ENCODE measurements at places on chromosomes 11 and 22.

DNA sequence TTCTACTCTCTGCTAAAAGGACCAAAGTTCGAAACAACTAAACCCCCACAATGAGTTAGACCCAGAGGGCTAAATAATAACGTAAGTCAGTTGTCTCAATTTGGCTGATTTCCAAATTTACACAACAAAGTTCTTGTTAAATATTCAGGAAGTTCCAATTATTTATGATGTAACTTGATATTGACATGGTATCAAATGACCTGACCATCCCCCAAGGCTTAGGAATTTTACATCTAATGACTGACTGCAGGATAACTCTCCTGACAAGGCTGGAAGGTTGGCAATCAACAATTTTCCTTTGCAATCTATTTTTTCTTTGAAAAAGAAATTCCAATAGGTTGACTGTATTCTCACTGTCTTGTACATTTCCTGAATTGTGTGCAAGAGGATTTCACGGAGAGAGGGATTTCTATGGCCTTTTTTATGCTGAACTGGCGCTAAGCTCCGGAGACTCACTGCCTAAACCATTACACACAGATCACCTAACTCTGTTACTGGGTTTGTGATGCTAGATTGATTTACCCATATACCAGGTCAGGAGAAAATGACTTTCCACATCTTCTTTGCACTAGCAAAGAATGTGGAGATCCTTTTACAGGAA lies 9.6 kb upstream of the CDON start:
- DNase-seq, result no peak

DNA sequence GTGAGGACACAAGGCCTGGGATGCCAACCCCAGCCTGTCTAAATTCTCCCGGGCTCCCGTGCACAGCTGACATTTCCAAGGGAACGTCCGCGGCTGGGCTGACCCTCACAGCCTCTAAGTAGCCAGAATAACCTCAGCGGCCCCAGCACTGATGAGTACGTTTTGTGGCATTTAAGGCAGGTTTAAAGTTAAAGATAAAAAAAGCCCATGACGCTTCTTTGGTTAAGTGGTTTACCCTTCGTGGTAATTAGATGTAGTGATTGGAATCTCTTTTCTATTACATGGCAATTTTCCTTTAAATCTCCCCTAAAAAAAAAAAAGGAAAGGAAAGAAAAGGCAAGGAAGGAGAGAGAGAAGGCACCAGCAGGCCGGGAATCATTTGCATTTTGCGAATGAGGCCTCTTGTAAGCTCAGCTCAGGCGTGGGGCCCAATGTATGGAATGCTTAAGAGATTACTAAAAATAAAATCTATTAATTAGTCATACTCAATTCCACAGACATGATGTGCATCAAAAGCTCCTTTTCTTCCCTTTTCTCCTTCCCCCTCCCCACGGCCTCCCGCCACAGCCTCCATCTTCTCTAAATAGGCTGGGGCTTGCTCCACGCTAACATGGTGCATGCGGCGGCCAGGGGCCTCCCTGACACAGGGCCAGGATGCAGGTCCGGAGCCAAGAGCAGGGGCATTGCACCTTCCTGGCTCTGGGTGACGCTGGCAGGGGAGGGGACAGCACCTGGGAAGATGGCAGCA lies 44.1 kb downstream of the MACROD1 start:
- no peak for DNase-seq

GRCh38 chr11:59151761-59152160 lies 9.1 kb downstream of the FAM111A start:
- no peak for DNase-seq

GRCh38 chr11:62142921-62143320 lies 19.1 kb downstream of the INCENP start:
- DNase-seq, result no peak

- DNase-seq, result no peak
Observed at GRCh38 chr11:1765871-1766718, 2.4 kb upstream of the CTSD start.

DNA sequence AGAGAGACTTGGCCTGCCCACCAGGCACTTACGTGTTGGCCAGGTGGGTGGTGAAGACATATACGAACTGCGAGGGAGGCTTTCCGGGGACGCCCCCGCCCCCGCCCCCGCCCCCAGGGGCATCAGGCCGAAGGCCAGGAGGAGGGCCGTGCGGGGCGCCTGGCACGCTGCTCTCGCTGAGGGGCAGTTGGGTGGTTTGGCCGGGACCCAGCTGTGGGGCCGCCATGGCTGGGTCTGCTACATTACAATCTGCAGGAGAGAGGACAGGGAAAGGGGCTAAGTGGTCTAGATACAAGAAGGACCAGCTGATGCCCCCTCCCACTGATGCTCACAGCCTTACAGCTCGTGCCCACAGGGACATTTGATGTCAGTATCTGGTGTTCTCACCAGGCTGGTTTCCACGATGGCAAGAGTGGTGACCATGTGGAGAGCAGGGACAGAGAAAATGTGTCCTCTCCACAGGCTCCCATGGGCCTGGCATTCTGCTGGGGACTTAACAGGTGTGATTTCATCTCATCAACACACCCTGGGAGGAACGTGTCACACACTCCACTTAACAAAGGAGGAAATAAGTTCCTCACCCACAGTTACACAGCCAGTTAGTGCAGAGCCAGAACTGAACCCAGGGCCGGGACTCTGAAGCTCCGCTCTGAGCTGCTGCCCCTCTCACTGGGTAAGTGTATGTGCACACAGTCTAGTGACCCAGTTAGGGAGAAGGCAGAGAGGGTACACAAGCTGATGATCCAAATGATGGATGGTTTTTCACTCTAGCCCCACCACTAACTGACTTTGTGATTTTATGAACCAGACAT lies 19.7 kb downstream of the CXCR5 start:
- DNase-seq, result no peak

- DNase-seq, result no peak
Observed at GRCh38 chr11:122235615-122236014, 119.6 kb upstream of the BLID start.

DNA sequence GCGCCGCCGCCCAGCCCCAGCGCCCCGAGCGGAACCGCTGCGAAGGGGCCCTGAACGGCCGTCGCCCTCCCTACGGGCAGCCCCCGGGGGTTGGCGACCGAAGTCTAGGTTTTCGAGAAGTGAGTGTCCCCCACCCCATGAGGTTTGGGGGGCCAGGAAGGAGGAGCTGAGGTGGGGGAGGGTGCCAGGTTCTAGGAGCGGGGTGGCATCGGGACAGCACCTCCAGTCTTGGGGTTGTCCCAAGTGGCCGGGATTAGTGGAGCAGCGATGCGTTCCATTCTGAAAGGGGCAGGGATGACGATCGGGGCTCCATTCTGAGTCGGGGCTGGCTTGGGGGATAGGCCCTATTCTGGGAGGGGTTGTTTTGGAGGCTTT lies 408 bp downstream of the PPP2R5B start:
- DNase-seq, result no peak

DNA sequence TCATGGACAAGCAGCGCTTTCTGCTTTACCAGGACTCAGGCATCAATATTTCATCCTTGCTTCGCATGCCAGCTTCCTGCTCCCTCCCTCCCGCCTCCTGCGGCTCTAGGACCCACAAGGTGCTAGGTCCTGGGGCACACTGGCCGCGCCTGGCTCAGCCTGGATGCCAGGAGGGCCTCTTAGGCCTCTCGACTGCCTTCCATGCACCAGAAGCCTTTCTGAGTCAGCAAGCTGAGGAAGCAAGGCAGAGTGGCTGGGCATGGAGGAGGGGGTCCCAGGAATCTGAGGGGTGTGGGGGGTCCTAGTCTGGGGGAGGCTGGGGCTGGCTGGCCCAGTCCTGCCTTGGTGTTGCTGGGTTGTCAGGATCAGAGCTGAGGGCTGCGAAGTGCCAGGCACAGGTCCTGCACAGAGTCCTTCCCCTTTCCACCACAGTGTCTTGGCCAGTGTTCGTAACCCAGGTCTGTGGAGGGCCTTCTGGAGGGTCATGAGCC lies 61.0 kb upstream of the THY1 start:
- no peak for DNase-seq

GRCh38 chr11:15893080-15893492 lies 463.3 kb downstream of the SOX6 start:
- DNase-seq, result no peak

- no peak for DNase-seq
Observed at GRCh38 chr22:20486229-20486628, 9.4 kb downstream of the KLHL22 start.

DNA sequence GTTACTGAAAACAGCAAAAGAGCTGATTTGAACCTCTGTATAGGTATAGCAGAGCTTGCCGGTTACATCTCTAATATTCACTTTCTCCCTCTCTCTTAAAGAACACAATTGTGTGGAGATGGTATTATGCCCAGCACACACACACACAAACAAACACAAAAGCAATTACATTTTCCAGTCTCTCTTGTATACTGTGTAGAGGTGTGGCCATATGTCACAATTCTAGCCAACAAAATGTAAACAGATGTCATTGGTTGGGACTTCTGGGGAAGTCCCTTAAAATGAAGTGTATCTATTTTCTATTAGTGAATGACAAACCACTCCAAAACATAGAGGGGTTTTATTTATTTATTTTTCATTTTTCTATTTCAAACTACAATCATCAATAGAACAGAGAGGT lies 12.8 kb downstream of the KCTD14 start:
- no peak for DNase-seq

GRCh38 chr11:88297421-88297820 lies 40.1 kb downstream of the CTSC start:
- DNase-seq, result no peak

GRCh38 chr11:33052231-33052630 lies 12.9 kb downstream of the TCP11L1 start:
- DNase-seq, result no peak

DNA sequence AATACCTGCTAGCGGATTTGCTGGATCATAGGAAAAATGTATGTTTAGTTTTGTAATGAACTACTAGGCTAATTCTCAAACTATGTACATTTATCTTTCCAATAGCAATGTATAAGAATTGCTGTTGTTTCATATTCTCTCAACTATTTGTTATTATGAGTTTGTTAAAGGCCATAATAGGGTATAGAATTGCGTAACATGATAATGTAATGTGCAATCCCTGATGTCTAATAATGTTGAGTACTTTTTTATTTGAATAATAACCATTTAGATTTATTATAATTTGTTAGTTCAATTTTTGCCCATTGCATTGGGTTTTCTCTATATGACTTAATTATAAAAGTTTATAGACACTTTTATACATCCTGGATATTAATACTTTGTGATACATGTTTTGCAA lies 801.6 kb downstream of the LUZP2 start:
- DNase-seq, result no peak

DNA sequence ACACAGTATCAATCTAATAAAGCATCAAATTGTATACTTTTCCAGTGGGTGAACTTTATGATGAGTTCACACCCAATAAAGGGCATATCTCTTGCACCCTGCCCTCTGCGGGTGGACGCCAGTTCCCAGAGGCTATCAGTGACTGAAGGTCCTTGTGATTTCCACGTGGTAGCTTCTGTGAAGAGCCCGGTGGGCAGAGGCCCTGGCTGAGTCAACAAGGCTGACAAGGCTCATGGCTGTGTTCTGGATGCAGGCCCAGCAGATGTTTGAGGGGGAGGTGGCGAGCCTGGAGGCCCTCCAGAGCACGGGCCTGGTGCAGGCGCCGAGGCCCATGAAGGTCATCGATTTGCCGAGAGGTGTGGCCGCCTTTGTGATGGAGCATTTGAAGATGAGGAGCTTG lies 71.4 kb downstream of the PIWIL3 start:
- DNase-seq, result no peak

GRCh38 chr11:66106786-66107599 lies 36.9 kb downstream of the PACS1 start:
- no peak for DNase-seq

DNA sequence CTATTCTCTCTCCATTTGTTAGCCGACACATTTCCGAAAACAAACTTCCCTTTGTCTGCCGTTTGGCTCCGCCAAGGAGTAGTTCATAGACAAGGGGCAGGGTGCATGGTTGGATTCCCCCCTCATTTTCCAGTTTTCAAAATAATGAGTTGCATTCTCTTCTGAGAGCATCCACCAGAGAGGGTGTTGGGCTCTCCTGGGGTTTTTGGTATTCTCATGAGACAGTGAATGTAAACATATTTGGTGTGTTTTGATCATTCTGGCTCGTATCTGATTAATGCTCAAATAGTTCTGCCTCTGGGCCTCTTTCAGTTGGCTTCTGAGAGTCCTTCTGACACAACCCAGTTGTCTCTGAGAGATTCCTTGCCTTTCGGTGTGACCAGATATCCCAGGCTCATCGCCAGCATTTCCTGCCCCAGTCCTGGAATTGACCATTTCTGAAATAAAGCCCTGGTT lies 21.7 kb downstream of the GRAMD4 start:
- no peak for DNase-seq

DNA sequence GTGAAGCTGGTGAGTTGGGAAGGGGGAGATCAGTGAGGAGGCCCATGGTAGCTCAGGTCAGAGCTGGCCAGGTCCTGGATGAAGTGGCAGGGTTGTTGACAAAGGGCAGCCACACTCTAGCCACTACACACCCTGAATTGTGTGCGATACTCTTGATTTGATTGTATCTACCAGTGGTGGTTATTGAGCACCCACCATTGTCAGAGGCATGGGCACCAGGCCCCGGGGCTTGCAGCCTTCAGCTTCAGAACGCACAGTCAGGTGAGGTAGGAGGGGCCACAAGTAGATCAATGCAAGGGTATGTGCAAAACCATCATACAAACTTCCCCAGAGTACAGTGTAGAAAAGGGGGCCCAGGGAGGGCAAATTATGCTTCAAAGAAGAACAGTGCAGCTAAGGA lies 38.1 kb downstream of the MICAL2 start:
- DNase-seq, result no peak

DNA sequence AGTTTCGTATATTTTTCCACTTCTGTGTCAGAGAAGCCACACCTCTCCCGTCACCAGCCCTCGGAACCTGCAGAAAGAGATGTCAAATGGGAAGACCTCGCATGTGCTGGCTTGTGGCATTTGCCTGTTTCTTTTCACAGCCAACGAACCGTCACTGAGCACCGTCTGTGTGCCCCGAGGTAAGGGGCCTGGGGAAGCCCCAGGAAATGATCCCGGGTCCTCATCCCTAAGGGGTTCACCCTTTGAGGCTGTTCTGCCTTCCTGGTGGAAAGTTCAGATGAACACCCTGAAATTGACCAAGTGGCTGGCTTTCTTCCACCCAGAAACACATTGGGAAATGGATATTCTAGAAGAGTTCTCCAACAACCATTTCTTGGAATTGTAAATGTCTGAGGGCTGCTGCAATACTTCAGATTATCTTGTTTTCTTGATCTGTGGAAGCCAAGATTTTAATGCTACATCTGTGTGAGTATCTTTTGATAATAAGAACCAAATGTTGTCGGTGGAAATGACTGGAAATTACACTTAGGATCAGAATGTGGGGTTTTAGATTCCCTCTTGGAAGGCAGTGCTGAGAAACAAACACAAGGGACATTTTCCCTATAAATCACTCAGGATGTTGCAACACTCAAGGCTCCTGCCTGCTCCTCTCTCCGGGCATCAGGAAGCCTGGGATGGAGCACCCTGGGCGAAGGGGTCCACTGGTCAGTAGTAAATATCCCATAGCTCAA lies 37.6 kb downstream of the RIBC2 start:
- no peak for DNase-seq

- no peak for DNase-seq
Observed at GRCh38 chr11:33476945-33477606, 219.9 kb downstream of the HIPK3 start.

GRCh38 chr22:47019012-47019790 lies 256.8 kb downstream of the TBC1D22A start:
- DNase-seq, result no peak

All from activated gamma-delta T cell (primary cell).